Fibroblast of villous mesenchyme (primary cell): ENCODE measurements at places on chromosomes 1 and 21. TPM values are rescaled to one million over a fixed set of nuclear protein-coding genes. Genes with fewer than 3 reads are reported as not detected.

Gene GIPC2
- total RNA-seq: 0.32 and 0.43 TPM in 2 replicates

Gene SPRR3
- not detected in 2 replicates for total RNA-seq

Gene TAS1R3
- total RNA-seq: under 0.01 TPM in 2 replicates

Gene RGSL1
- not detected in 2 replicates for total RNA-seq

Gene ADORA3
- total RNA-seq: not detected in 2 replicates

Gene LCE3E
- not detected in 2 replicates for total RNA-seq

Gene MYBPH
- 0.32 and 0.43 TPM in 2 replicates for total RNA-seq

Gene CCDC24
- total RNA-seq: 3.5 and 4.7 TPM in 2 replicates

Gene PALMD
- total RNA-seq: 6.8 and 16.8 TPM in 2 replicates

Gene LCE2B
- not detected in 2 replicates for total RNA-seq

Gene CHIA
- total RNA-seq: not detected in 2 replicates

Gene C1orf185
- under 0.01 TPM in 1 of 2 replicates, not detected in the other for total RNA-seq

Gene RAVER2
- total RNA-seq: 7.1 and 9.1 TPM in 2 replicates

Gene GJB5
- not detected in 2 replicates for total RNA-seq

Gene CRYBG2
- total RNA-seq: not detected in 2 replicates

Gene NPPA
- total RNA-seq: 0.32 TPM in 1 of 2 replicates, not detected in the other

Gene RPE65
- not detected in 2 replicates for total RNA-seq

Gene MAN1A2
- 63.5 and 78.2 TPM in 2 replicates for total RNA-seq

Gene OR6N1
- total RNA-seq: not detected in 2 replicates

Gene IFNLR1
- total RNA-seq: under 0.01 TPM in 1 of 2 replicates, not detected in the other
